Endothelial cell (in vitro differentiated cells): ENCODE measurements at places on chromosomes 5 and 9. TPM values are rescaled to one million over a fixed set of nuclear protein-coding genes. Genes with fewer than 3 reads are reported as not detected.

SPINK6 gene
- total RNA-seq = not detected

DNA sequence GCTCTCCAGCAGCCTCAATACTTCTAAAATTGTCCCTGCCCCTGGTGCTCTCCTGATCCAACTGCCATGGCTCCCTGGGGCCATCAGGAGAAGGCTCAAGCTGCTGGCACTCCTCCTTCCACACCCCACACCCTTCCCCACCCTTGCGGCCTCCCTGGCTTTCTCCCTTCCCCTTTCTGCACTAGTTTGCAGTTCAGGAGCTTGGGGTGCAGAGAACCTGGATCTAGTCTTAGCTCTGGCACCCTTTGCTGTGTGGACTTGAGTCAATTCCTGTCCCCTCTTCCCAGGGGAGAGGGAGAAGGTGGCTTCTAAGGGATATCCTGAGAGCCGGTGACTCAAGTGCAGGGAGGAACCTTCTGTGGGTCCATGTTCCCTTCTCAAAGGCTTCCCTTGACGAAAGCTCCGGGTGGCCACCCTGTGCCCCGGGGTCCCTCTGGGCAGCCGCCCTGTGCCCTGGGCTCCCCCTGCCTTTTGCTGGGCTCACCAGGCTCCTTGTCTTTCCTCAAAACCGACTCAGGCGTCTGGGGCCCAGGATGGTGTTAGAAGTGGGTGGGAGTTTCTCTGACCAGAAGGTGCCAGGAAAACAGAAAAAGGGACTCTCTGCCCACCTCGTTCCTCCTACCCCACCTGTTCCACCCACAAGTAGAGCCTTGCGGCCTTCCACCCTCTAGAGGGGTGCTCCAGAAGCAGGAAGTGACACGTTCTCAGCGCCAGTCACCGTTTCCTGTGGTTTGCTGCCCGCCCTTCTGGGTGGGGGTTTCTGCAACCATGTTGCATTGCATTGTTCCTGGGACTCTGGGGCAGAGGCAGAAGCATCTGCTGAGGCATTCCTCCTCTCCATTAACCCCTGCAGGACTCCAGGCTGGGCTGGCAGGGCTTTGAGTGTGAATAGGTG is 15.0 kb downstream of the GLIPR2 start:
- DNase-seq = no peak
- H3K4me1 ChIP-seq = peaks cover 25% of the 10 kb centered on the region
- H3K27ac ChIP-seq = peak overlapping the region; percentile 57
- H3K36me3 ChIP-seq = peaks cover 5% of the 10 kb centered on the region
- peaks cover 13% of the 10 kb centered on the region for H3K27me3 ChIP-seq

MYMK gene
- total RNA-seq = not detected

MARCOL gene
- not detected for total RNA-seq

- H3K36me3 ChIP-seq = no peaks in the 10 kb centered on the region
- no peak within 1 kb of the TSS for H3K4me3 ChIP-seq
- no peak within 1 kb of the TSS for H3K27ac ChIP-seq
- peak; percentile 12 for DNase-seq
These were observed at the start of gene SH3TC2 for GRCh38 chr5:149063017-149063687. Gene SH3TC2 (minus strand): TSS chr5:149063062. CDS start chr5:149063022, 40 bp downstream.

DNA sequence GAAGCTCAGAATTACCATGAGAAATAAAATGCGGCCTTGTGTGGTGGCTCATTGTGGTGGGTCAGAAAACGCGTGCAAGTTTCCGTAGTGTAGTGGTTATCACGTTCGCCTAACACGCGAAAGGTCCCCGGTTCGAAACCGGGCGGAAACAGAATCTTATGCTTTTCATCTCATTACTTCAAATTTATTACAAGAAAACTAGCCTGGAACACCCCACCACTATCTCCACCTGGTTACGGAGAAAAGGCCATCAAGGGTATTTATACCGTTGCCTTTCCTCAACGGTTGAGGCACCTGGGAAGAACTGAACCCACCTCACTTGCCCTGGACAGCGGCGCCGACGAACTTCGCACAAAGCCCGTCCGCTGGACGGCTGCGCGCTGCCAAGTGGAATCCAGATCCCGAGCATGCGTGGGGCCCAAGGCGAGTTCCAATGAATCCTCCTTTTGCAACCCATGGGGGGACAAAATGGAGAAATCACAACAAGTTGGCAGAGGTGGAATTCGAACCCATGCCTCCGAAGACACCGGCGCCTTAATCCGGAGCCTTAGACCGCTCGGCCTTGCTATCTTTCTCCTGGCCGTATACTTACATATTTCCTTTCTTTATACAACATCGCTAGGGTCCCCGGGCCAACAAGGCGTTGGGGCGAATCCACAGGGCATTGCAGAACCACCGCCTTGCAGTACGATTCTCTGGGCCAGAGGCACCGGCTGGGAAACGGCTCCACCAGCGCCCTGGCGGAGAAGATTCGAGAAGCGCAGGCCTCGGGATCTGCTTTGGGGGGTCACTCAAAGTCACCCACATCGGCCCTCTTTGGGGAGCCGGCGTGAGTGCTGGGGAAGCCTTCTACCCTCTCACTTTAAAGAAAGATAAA is 16.9 kb downstream of the OR2V2 start:
- H3K27ac ChIP-seq = peak overlapping the region; percentile 26
- H3K36me3 ChIP-seq = peaks cover 4% of the 10 kb centered on the region
- H3K4me1 ChIP-seq = peaks cover 18% of the 10 kb centered on the region
- peaks cover 14% of the 10 kb centered on the region for H3K27me3 ChIP-seq
- peak overlapping the region; percentile 87 for H3K4me3 ChIP-seq

TXNDC8 gene
- total RNA-seq = not detected

EMB gene
- 27.5 TPM for total RNA-seq

DNA sequence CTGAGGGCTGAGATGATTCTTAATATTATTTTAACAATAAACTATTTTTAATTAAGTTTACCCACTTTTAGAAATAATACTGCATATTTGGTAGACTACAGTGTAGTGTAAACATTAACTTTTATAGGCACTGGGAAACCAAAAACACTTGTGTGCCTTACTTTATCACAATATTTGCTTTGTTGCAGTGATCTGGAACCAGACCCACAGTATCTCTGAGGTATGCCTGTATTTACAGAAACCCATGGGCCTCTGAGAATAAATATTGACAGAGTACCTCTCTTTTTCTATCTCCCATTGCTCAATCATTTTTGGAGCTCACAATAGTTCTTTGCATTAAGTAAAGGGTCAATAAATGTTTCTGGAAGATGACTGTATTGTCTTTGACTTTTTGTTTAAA is 73.3 kb downstream of the SLCO4C1 start:
- H3K4me3 ChIP-seq = no peak overlapping the region
- no peak overlapping the region for H3K27ac ChIP-seq
- H3K4me1 ChIP-seq = no peaks in the 10 kb centered on the region
- H3K27me3 ChIP-seq = no peaks in the 10 kb centered on the region
- no peak for DNase-seq
- no peaks in the 10 kb centered on the region for H3K36me3 ChIP-seq

AUH gene
- 14.4 TPM for total RNA-seq

GRCh38 chr5:169742771-169743296 is 105.8 kb downstream of the DOCK2 start:
- DNase-seq = no peak
- H3K4me3 ChIP-seq = no peak overlapping the region
- no peaks in the 10 kb centered on the region for H3K36me3 ChIP-seq
- peaks cover 5% of the 10 kb centered on the region for H3K27me3 ChIP-seq

DNA sequence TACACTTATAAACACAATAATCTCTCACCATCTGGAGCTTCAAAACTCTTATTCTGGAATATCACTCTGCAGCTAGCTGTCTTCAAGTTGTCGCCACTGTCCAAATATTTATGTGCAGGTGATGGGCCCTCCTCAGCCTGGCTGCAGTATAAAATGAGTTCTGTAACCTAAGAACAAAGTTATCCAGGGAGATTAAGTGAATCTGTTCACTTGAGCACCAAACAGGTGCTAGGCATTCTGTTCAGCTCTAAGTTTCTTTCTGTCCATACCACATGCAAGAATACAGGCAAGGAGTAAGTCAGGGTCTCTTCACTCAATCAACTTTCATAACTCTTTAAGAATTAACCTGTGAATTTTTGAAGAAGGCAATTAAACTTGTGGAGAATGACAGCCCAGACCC is 344.1 kb downstream of the PLK2 start:
- peaks cover 42% of the 10 kb centered on the region for H3K4me1 ChIP-seq
- H3K27me3 ChIP-seq = no peaks in the 10 kb centered on the region
- no peak overlapping the region for H3K27ac ChIP-seq
- no peaks in the 10 kb centered on the region for H3K36me3 ChIP-seq
- no peak overlapping the region for H3K4me3 ChIP-seq

DNA sequence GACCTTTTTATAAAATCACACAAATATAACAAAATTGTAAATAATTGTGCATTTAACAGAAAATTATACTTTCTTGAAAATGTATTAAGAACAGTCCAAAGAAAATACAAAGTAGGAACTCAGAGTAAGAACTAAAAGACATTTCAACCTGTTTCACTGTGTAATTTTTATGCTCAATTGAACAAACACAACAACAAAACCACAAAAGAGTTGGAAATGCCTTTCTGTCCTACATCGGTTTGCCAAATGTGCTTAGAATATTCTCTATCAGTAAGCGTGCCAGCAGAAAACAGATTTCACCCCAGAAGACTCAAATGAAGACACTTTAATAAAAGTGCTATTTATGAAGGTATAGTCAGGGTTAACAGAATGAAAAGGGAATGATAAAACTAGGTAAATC is 592.1 kb downstream of the PRELID2 start:
- H3K27ac ChIP-seq = no peak overlapping the region
- no peaks in the 10 kb centered on the region for H3K36me3 ChIP-seq
- H3K27me3 ChIP-seq = no peaks in the 10 kb centered on the region
- H3K4me3 ChIP-seq = no peak overlapping the region

DNA sequence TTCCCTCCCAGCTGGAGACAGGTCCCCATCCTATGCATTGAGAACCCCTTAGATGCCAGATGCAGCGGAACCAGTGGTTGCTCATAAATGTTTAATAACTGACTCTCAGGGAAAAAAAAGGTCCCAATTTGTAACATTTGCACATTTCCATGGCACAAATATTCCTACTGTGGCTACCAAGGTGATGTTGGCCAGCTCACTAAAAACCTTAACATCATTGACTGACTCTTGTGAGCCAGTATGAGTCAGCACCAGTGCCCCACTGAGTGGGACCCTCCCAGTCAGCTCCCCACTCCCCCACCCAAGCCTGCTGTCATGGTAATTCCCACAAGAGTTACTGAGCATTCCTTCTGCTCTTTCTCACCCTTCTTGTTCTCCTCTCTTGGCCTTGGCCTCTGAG is 26.9 kb upstream of the FGD3 start:
- DNase-seq = no peak
- peaks cover 5% of the 10 kb centered on the region for H3K36me3 ChIP-seq
- peaks cover 7% of the 10 kb centered on the region for H3K4me1 ChIP-seq
- H3K27ac ChIP-seq = no peak overlapping the region
- no peak overlapping the region for H3K4me3 ChIP-seq

MPDZ gene
- 97.0 TPM for total RNA-seq

SOHLH1 gene
- total RNA-seq = 0.18 TPM

FST gene
- total RNA-seq = 3.3 TPM

GCNT4 gene
- 0.54 TPM for total RNA-seq

DNA sequence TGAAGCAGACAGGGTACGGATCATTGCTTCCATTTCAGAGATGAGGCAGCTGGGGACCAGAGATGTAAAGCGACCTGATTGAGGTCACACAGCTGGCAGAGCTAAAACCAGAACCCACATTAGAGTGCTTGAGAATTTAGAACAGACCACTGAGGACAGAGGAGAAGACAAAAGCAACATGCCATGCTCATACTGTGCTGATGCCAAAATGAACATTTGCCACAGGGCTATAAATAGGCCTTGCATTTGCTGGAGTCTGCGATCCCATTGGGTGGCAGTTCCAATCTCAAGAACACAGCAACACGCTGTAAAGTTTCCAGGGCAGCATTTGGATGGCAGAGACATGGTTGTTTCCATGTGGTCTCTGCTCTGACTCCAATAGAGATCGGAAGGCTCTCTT is 222.4 kb upstream of the TBC1D2 start:
- H3K36me3 ChIP-seq = no peaks in the 10 kb centered on the region
- no peak for DNase-seq
- H3K27ac ChIP-seq = no peak overlapping the region
- no peak overlapping the region for H3K4me3 ChIP-seq
- peaks cover 3% of the 10 kb centered on the region for H3K27me3 ChIP-seq

GRCh38 chr9:18606846-18607245 is 132.9 kb downstream of the ADAMTSL1 start:
- peaks cover 24% of the 10 kb centered on the region for H3K4me1 ChIP-seq
- peaks cover 3% of the 10 kb centered on the region for H3K36me3 ChIP-seq
- no peak for DNase-seq
- H3K4me3 ChIP-seq = no peak overlapping the region

DEPDC1B gene
- 6.4 TPM for total RNA-seq

NR2F1-AS1 gene
- 6.4 TPM for total RNA-seq

MARVELD2 gene
- total RNA-seq = 6.5 TPM

- no peaks in the 10 kb centered on the region for H3K4me1 ChIP-seq
- no peak overlapping the region for H3K27ac ChIP-seq
- H3K4me3 ChIP-seq = peak overlapping the region; percentile 11
- peaks cover 37% of the 10 kb centered on the region for H3K36me3 ChIP-seq
- no peak for DNase-seq
- no peaks in the 10 kb centered on the region for H3K27me3 ChIP-seq
These were observed 9.9 kb downstream of the BBLN start for GRCh38 chr9:128169925-128170324.

SPATA31A3 gene
- not detected for total RNA-seq

GRCh38 chr5:2183154-2184025 is 300.7 kb upstream of the IRX4 start:
- H3K27ac ChIP-seq = no peak overlapping the region
- DNase-seq = no peak
- peaks cover 4% of the 10 kb centered on the region for H3K36me3 ChIP-seq
- H3K27me3 ChIP-seq = peaks cover 10% of the 10 kb centered on the region

FOXI1 gene
- 2.2 TPM for total RNA-seq

DNA sequence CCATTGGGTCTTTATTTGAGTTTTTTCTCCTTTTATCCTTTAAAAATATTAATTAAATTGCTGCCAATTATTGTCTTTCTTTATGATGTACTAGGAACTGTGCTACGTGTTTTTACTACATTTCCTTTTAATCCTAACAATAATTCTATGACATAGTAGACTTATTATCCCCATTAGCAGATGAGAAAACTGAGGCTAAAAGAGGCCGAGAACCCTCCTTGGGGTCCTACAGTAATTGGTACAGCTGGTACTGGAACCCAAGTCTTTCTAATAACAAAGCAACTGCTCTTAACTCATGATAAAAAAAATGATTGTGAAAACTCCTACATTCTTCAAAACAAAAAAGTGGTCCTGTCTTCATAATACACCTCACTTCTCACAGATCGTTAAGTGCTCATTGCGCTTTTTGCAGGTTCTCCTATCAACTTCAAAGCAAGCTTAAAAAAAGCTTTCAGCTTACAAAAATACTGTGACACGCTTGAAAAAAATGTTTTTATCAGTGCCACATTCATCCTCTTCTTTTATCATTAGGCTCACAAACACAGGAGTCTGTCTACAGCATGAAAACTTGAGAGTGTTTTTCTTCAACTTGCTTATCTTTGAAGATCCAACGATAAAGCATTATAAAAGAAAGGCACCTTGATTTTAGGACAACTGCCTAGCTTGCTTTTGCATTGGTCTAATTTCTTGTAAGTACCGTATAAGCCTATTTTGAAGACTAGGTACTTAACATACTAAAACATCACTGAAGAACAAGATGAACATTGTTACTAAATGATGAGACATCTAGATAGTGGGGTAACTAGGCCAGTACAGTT is 32.4 kb downstream of the FYB1 start:
- no peak overlapping the region for H3K4me3 ChIP-seq
- peaks cover 2% of the 10 kb centered on the region for H3K4me1 ChIP-seq
- H3K27me3 ChIP-seq = peaks cover 2% of the 10 kb centered on the region
- DNase-seq = no peak
